ENCODE measurements at places on chromosomes 4 and X.

DNA sequence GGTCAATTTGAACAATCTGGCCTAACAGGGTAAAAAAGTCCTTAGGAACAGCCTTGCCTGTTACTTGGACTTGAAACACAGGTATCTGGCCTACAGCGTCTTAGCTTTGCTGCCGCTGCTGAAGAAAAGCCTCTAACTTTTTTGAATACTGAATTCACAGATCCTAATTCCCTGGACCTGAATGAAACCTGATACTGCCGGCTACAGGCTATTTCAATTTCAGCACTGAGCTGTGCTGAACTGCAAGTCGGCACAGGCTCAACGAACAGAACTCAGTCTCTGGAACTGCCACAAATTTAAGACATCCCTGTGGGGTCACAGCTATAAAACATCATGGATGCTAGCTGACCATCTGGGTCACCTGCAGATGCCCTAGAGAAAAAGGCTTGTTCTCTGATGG is 7.2 kb downstream of the NR0B1 start:
- no peak for DNase-seq

DNA sequence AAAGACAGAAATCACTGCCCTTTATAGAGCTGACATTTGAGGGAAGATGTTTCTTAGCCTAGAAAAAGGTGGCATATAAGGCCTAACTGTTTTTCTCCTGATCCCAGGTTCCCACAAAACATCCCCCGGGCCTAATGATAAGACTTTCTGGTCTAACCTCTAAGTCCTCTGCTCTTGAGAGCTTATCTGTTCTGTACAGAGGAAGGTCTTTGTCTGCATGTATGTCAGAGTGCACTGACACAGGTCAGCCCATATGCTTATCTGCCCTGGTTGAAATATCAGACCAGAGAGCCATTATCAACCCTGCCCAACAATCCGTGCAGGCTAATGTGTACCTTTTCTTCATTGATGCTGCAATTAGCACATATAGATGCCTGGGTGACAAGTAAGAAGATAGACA is 76.2 kb downstream of the ARHGEF9 start:
- DNase-seq: no peak

- no peak for DNase-seq
Measured at GRCh38 chrX:153423652-153424051, 12.4 kb downstream of the ZFP92 start.

DNA sequence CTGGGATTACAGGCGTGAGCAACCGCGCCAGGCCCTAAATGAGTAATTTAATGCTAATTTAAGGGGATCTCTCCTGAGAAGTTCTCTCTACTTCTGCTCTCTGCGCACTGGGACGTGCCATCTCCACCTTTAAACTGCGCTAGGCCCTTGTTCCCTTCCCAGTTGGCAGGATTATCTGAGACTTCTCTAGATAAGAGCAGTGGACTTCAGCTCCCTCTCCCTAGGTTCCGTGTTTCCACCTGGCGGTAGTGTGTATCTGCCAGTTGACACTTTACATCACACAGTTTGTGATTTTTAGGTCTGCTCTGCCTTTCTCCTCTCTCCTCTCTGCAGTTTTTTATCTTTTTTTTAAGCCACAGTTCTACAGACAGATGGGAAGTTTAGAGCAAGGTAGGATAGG is 40.2 kb downstream of the ARHGAP10 start:
- no peak for DNase-seq

GRCh38 chr4:8307121-8307520 is 37.6 kb downstream of the HTRA3 start:
- no peak for DNase-seq

- no peak for DNase-seq
Measured at GRCh38 chr4:86855572-86855971, 6.4 kb upstream of the SLC10A6 start.

- DNase-seq: no peak
Measured at GRCh38 chrX:66914080-66914479, 275.2 kb upstream of the EDA2R start.

GRCh38 chr4:81896936-81897335 is 425.2 kb upstream of the RASGEF1B start:
- DNase-seq: no peak

GRCh38 chr4:2045518-2045951 is 13.6 kb upstream of the NAT8L start:
- peak; percentile 69 for DNase-seq

- DNase-seq: no peak
Measured at GRCh38 chr4:113881256-113881655, 98.2 kb downstream of the ARSJ start.

- no peak for DNase-seq
Measured at GRCh38 chr4:15078682-15079642, 76.7 kb downstream of the CPEB2 start.

DNA sequence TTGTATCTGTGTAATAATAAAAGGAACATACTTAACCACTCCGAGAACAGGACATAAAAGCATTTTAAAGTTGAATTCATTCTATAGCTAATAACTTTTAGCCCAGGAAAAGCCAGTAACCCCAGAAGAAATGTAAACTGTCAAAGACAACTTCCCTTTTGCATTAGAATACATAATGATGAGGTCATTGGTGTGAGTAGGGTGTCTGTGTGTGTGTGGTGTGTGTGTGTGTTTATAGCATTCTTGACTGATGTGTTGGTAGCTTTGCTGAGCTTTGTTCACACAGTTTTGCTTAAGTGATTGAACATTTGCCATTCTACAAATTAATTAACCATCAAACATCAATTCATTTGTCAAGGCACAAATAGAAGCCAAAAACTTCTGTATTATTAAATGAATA is 559.6 kb downstream of the ARAP2 start:
- DNase-seq: no peak

DNA sequence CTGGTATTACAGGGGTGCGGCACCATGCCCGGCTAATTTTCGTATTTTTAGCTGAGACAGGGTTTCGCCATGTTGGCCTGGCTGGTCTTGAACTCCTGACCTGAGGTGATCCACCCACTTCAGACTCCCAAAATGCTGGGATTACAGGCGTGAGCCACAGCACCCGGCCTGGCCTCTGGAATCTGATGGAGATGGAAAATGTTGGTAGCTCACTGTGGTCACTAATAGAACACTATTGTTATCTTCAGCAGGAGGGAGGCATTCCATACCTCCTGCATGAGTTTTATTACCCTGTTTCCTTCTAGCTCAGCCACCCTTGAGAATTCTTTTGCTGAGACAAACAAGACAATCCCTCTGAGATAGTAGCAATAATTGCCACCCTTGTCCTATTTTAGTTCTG is 105.0 kb downstream of the SHROOM3 start:
- DNase-seq: no peak

- no peak for DNase-seq
Measured at GRCh38 chrX:133607419-133608348, 192.4 kb upstream of the GPC4 start.

DNA sequence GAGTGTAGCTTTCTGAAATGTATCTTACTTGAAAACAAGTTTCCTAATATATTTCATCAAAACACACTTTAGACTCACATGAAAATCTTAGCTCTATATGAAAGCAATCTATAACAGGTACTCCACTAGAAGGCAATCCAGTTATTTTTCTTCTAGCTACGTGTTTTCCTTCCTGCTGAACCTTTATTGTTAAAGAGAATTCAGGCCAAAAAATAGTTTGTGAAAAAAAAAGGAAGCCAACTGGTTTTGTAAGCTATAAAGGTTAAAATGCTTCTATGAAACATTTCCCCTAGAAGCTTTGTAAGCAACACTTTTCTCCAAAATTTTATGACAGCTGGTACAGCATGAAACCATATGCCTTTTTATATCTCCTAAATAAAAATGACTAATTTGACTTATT is 304.7 kb upstream of the DIAPH2 start:
- no peak for DNase-seq

DNA sequence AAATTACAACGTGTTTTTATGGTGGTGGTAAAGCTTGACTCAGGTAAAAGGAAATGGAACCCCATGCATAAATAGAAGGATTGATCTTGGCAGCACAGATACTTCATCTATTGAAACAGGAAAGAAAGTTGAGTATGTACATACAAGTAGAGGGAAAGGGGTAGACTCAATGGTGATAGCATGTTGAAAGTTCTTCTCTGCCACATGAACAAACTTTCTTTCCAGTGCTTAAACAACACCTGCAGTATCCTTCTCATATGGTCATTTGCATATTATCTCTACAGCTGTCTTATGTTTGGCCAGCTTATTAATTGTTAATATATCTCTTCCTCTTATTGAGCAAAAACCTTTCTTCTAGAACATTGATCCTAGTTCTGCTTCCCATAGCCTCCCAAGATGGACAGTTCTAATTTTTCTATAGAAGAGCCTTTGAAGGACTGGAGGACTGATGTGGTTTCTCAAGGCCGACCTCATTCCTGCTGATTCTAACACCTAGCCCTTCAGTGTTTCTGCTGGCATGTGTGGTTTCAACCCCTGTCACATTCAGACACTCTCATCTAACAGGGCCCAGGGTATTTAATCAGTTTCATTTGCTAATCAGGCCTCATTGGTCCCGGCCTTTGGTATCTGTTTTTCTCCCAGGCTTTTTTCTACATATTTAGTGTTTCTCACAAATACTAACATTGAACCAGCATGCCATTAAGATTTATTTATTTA is 108.1 kb upstream of the SPRY1 start:
- no peak for DNase-seq

- no peak for DNase-seq
Measured at GRCh38 chrX:1649621-1650020, 34.8 kb downstream of the ASMT start.

GRCh38 chr4:138174981-138175794 is 67.0 kb downstream of the SLC7A11 start:
- DNase-seq: no peak
